ENCODE measurements at places on chromosomes 5 and 9.
A peak's percentile ranks its signal among the peaks of the same experiment; 100 is the strongest.

DNA sequence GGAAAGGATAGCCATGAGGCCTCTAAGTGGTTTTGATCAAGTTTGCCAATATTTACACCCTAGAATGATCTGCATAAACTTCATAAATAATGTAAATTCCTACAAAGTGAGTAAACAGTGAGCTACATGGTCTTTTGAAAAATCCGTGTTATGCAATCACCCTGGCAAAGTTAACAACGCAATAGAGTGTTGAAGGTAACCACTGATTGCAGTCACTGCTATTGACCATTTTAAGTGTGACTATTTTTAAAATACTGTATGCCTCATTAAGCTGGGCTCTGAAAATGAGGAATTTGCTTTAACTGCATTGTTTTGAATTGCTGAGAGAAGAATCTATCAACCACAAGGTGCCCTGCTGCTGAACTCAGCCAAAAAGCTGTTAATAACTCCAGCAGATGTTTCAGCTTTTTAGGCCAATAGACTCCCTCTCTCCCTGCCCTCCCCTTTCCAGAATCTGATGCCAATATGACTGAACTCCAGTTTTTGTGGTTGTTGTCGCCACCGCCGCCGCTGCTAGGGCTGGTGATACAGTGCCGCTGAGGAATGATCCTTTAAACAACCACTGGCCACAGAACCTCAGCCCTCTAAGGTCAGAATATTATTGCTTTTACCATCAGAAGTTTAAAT lies 35.3 kb upstream of the SMARCA2 start:
- DNase-seq: no peak

GRCh38 chr9:77926371-77926878 lies 105.2 kb downstream of the GNAQ start:
- no peak for DNase-seq

DNA sequence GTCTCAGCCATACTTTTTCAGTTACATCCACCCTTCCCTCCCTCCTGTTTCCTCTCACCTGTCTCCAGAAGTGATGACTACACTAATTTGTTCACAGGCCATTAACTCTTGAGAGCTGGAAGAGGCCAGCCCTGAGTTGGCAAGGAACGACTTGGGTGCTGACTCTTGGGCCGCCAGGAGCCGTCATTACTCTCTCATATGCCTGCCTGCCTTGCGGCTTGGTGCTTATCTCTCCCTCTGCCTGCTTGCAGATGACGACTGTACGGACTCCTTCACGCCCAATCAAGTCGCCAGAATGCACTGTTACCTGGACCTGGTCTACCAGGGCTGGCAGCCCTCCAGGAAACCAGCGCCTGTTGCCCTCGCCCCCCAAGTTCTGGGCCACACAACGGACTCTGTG lies 66.1 kb downstream of the PAPPA start:
- no peak for DNase-seq

- DNase-seq: no peak
Observed at GRCh38 chr9:136599811-136600660, 54.2 kb upstream of the NOTCH1 start.

GRCh38 chr9:76699971-76700370 lies 64.3 kb upstream of the PCA3 start:
- no peak for DNase-seq

DNA sequence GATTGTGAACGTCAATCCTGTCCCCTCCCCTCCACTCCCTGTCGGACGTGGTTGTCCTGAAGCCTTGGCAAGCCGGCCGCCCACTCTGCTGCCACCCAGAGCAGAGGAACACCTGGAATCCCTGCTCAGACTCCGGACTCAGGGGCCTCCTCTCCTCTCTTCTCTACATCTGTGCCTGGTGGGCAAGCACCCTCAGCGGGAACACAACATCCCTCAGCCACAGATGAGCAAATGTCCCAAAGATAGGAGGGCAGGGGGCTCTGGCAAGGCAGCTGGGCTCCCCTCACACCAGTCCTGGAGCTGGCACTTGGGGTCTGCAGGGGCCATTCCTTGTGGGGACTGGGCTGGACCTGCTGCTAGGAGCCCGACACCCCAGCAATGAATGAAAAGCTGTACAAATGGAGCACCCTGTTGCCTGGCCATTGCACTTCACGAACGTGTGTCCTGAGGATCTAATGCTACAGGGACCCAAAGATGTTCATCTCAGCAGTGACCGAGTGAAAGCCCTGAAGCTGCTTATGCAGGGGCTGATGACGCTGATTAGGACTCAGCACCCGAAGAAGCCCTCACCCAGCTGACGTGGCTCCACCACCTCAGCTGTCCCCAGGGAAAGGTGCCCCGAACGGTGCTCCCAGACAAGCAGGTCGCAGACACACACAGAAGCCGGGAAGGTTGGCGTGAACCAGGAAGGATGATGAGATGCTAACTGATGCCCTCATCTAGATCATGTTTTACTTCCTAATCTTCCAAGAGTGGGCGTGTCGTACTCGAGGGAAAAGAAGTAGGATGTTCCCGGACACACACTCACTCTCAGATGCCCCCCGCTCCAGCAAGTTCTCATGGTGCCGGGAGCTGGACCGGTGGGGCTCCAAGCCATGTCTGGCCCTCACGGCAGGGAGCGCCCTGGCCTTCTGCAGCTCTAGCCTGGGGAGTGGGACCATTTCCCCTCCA lies 177.0 kb upstream of the PPP1R26 start:
- no peak for DNase-seq

GRCh38 chr5:132777209-132778069 lies at the start of gene SEPTIN8:
Gene SEPTIN8, minus strand, starts transcription at chr5:132777239. Its CDS starts 102 bp downstream, at chr5:132777137.
- DNase-seq: peak; percentile 38
